Left lobe of liver (tissue), 2 donors: ENCODE measurements at places on chromosomes 7 and 10. TPM values are rescaled to one million over a fixed set of nuclear protein-coding genes. Genes with fewer than 3 reads are reported as not detected.

Gene COL1A2
- total RNA-seq: 11.8 TPM

Gene ARL5B
- 7.7 TPM for total RNA-seq

DNA sequence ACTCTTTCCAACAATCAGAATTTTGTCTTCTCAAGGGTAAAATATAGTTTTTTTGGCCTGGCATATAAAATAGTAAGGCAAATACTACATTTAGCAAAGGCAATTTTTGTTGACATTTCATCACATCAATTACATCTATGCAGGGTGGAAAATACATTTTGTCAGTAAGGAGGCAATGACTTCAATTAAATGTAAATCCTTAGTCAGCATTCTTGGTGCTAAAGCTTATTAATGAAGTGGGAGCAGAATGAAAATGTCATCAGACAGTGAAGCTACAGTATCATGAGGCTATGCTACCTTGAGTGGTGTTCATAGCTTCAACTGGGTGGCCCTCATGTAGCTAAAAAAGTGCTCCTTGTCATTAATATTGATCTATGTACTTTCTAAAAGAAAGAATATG lies 8.9 kb downstream of the LRRTM3 start:
- no peak for DNase-seq

DNA sequence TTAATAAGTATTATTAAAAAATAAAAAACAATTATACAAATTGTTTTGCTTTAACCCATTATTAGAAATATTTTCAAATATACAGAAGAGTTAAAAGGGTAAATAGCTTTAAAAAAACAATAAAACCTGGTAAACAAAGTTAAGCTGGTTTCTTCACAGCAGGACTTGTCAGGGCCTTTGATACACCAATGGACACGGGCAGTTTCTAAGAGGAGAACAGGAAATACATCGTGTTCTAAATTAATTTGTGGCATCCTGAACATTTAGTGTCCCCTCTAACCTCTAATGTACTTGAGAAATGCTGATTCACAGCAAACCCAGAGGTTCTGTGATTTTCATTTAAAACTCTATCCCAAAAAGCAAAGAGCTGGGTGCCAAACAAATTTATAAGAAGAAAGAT lies 80.8 kb downstream of the RAB11FIP2 start:
- DNase-seq: no peak

DNA sequence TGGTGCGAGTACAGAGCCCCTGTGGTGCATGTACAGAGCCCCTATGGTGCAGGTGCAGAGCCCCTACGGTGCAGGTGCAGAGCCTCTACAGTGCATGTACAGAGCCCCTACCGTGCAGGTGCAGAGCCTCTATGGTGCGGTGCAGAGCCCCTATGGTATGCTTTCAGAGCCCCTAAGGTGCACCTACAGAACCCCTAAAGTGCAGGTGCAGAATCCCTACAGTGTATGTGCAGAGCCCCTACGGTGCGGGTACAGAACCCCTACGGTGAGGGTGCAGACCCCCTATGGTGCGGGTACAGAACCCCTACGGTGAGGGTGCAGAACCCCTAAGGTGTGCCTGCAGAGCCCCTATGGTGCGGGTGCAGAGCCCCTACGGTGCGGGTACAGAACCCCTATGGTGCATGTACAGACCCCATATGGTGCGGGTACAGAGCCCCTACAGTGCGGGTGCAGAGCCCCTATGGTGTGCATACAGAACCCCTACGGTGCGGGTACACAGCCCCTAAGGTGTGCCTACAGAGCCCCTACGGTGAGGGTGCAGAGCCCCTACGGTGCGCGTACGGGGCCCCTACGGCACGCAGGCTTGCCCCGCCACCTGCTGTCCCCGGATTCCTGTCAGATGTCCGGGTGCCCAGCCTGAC lies 53.5 kb downstream of the MGMT start:
- no peak for DNase-seq

DNA sequence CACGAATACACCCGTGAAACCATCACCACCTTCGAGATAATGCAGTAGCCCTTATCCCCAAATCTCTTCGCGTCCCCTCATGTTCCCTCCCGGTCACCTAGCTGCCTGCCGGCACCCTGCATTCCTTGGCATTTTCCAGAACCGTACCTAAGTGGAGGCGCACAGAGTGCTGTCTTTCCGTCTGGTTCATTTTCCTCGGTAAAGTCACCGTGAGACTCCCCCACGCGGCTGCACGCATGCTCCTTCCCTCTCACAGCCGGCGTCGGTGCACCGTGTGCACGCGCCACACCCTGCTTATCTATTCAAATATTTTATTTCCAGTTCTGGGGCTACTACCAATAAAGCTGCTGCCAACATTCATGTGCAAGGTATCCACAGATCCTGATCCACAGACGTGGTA lies 65.5 kb upstream of the NKX6-2 start:
- DNase-seq: no peak

- no peak for DNase-seq
These were observed 175.9 kb downstream of the PDE1C start for GRCh38 chr7:31894308-31894707.

- DNase-seq: no peak
These were observed 63.2 kb upstream of the FHIP2A start for GRCh38 chr10:114758331-114758730.
